ENCODE measurements at places on chromosomes 1 and 21.

DNA sequence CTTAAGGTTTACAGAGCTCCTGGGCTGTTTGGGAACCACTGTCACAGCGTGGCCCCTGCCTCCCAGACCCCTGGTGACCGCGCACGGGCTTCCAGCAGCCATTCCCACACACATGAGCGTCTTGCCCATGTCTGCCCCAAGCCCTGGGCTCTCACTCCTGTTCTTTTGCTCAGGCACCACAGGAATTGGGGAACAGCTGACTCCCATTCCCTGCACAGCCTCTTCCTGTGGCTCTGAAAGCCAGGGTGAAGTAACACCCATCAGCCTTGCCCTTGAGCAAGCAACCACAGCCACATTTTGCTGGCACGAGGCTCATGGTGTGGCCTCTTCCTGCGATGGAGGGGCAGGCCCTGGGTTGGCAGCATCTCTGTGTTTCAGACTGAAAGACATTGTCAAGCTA is 14.3 kb upstream of the GPR157 start:
- no peak for DNase-seq

DNA sequence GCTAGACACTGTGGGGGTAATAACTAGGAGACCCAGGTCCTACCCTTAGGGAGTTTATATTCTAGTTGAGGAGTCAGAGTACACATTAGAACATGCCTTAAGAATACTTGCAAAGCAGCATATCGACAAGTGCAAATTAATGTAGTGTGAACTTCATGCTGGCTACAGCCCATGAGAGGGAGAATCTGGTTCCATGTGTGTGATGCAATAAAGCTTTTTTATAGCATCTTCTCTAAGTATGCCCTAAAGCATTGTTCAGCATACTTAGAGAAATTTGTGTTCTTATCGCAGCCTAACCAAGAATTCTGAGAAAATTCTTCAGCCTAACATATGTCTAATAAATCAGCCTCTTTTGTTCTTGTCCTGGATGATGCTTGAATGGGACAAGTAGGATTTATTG is 95.5 kb downstream of the SDCCAG8 start:
- no peak for DNase-seq

DNA sequence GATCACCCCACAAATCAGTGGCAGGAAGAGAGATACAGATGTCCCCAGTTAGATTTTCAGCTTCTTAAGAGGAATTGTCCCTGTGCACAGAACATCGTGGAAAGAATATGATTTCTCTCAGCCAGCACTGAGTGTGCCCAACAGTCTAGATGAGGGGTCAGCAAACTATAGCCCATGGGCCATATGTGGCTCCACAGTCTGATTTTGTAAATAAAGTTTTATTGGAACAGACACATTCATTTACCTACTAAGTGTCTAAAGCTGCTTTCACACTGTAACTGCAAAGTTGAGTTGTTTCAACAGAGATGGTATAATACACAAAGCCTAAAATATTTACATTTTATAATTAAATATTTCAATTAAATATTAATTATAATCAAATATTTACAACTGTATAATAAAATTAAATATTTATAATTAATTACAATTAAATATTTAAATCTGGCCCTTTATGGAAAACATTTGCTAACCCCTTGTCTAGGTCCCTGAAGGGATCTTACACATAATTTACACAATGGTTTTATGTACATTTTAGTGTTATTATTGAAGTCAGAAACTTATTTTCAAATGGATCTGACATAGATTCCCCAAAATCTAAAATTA is 407.6 kb downstream of the PTPRU start:
- no peak for DNase-seq

DNA sequence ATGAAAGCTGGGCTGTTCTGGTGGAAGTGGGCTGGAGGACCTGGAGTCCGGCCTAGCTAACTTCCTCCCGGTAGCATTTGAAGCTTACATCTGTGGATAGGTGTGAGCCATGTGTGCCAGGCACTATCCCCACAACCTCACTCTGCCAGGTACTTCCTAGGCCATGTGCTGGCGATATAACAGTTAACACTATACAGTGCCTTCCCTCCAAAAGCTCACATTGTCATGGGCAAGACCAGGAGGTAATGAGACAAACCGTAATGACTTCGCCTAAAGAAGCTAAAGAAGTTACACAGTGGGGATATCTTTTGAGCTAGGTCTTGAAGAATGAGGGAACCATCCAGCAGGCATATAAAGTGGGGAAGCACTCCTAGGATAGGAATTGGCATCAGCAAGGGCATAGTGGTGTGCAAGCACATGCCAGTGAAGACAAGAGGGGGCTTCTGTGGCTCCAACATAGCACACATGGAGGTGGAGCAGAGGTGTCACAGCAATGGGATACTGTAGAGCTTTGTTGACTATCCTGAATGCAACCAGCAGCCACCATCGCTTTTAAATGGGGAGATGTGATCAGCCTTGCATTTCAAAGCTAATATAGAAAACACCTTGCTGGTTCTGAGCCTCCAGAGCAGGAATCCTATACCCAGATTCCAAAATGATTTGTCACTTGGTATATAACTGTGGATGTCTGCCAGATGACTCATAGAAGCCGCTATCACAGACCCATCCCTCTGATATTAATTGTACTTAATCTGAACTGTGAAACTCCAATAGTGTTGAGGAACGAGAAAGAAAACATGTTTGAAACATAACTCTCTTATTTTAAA is 466.3 kb downstream of the LMO4 start:
- no peak for DNase-seq

GRCh38 chr1:214123061-214123784 is 135.4 kb downstream of the PROX1 start:
- peak; percentile 87 for DNase-seq

GRCh38 chr1:206723462-206723804 is 38.7 kb downstream of the MAPKAPK2 start:
- DNase-seq, result no peak

DNA sequence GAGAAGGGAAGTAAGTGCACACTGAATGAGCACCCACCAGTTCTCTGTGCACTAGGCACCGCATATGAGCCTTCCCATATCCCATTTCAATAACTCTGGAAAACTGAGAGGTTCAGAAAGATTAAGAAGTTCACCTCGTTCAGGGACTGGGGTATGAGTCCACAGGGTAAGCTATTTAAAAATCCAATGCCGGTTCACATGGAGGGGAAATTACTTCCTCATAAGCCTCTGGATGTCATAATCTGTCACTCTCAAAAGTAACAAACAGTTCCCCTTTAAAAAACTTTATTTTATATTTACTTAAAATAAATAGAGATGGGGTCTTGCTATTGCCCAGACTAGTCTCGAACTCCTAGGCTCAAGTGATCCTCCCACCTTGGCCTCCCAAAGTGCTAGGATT is 1.9 kb downstream of the OR2B11 start:
- no peak for DNase-seq

GRCh38 chr21:18041012-18041411 is 203.6 kb upstream of the CHODL start:
- peak; percentile 76 for DNase-seq

GRCh38 chr1:1132956-1133750 is 17.3 kb upstream of the C1orf159 start:
- DNase-seq, result no peak

- DNase-seq, result no peak
These were observed 49.7 kb upstream of the LMO4 start for GRCh38 chr1:87278825-87279535.

DNA sequence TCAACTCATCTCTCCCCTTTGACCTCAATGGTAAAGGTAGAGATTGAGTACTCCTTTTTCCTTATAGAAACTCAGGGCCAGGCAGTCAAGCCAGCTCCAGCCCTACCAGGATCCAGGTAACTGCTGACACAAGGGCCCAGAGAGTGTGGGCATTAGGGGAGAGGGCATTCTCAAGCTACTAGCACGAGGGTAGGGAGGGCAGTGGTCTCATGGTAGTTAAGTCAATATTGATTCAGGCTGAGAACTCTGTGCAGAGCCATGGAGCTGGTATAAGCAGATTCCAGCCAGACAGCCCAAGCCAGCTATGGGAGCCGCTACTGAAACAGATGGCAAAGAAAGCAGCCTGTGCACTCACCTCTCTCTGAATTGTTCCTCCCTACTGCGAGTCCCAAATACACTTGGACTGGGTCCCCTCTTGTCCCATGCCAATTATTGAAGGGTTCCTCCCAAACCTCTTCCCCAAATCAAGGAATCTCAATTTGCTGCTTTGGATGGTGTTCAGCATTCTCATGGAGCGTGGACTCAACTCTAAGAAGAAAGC is 2.8 kb downstream of the PI4KB start:
- DNase-seq, result no peak

GRCh38 chr1:59755069-59755685 is 59.6 kb upstream of the HOOK1 start:
- no peak for DNase-seq

DNA sequence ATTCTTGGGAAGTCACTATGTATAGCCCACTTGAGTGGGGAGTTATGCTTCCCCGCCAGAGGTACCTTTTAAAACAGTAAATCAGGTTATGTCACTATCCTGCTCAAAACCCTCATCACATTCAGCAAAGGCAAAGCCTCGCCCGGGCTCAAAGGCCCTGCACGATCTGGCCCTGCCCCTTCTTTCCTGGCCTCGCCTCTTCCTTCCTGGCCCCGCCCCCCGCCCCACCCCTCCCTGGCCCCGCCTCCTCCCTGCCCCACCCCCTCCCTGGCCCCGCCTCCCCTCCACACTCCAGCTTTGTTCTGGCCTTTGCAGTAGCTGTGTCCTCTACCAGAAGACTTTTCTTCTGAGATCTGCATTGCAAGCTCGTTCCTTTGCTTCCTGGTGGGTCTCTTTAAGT is 6.6 kb downstream of the LDLRAD2 start:
- DNase-seq, result peak; percentile 59

DNA sequence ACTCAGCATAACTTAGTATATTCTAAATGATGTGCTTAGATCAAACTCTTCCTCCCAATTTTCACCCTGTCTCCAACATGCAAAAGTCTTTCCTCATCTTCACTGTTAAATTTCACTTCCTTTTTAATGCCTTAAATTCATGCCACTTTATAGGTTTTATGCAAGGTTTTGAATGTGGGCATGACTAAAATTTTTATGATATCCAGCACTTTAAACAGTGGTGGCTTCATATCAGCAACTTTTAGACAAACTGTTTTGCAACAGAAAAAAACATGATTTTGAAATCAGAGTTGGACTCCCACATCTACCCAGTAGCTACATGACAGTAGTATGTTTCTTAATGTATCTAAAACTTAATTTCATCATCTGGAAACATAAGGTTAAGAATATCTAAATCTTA is 84.7 kb upstream of the ZP4 start:
- no peak for DNase-seq

- DNase-seq, result no peak
These were observed 403.3 kb downstream of the KIF26B start for GRCh38 chr1:245558069-245558468.
